Stimulated activated CD8-positive, alpha-beta memory T cell treated with anti-CD3 and anti-CD28 coated beads, Interleukin-4, amount 100 ng/mL, for 4 hours (primary cell): ENCODE measurements at places on chromosomes 6 and 20.

GRCh38 chr6:119280668-119281067 lies 68.9 kb downstream of the MAN1A1 start:
- no peak for DNase-seq

- DNase-seq = peak; percentile 23
Measured at GRCh38 chr6:129748212-129748900, 38.4 kb upstream of the ARHGAP18 start.

- DNase-seq = no peak
Measured at GRCh38 chr6:26104457-26105108, 17.4 kb downstream of the HFE start.

GRCh38 chr6:113654396-113654795 lies 202.7 kb upstream of the MARCKS start:
- no peak for DNase-seq

DNA sequence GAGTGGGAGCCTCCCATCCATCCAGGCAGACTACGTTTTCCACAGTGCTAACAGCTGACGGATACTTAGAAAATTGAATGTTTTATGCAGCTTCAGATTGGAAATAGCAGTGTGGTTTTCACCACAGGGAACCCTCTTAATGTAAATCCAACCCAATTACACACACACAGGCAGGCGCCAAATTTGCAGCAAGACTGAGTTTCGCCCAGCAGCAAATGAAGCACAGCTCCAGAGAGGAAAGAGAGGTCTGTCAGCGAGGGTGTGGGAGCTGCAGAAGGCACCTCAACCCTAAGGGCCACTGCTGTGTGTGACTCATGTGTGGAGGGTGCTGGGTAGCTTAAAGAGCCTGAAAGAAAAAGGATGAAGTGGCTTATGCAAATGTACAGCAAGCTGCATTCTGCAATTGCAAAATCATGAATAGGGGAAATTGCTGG lies 365.7 kb downstream of the MAFB start:
- DNase-seq = no peak

- DNase-seq = no peak
Measured at GRCh38 chr6:170441316-170441715, 111.8 kb downstream of the PSMB1 start.

DNA sequence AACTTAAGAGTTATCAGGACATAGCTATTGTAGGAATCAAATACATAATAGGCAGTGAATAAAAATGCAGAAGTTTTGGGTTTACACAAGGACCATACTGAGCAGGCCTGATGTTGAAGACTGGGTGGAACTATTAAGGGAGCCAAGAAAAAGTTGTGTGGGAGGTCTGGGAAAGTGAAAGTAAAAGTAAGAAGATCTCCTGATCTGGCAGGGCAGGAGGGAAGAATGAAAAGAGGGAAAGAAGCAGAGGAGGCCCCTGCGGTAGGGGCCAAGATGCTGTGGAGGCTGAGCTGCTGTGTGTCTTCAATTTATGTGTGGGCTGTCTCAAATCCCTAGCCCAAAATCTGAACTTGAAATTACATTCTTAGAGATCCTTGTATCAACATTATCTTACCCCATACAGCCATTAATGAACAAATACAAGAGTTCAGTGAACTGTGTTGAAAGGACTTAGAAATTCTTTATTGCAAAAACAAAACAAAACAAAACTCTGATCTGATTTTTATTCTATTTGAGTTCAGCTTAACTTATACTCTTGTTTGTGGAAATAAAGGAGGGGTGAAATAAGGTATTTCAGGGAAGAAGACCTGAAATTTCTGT lies 1183.8 kb downstream of the HACE1 start:
- no peak for DNase-seq

- DNase-seq = no peak
Measured at GRCh38 chr6:161136655-161137054, 137.2 kb downstream of the AGPAT4 start.

DNA sequence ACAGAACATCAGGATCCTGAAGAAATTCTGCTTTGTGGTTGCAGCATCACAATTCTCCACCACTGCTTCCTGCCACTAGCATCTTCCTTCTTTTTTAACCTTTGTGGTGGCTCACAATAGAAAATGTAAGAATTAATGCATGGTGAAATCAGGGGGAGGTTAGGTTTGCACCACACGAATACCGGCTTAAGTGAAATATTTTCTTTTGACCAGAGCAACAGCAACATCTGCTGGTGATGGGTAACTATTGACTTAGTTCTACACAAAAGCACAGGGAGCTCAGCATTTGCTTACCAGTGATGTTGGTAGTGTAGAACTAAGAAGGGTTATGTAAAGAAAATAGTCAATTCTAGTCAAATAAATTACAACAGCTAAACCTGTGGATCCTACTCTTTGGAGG lies 280.5 kb downstream of the SYNE1 start:
- no peak for DNase-seq

DNA sequence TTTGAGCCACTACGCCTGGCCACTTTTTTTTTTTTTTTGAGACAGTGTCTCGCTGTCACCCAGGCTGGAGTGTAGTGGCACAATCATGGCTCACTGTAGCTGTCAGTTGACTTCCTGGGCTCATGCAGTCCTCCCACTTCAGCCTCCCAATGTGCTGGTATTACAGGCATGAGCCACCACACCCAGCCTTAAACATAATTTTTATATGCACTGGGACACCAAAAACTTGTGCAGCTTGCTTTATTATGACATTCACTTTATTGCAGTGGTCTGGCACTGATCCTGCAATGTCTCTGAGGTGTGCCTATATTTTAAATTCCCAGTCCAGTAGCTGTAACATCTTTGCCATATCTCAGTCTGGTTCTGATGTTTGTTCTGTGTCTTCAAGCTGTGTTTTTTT lies 34.7 kb downstream of the KAT14 start:
- no peak for DNase-seq

DNA sequence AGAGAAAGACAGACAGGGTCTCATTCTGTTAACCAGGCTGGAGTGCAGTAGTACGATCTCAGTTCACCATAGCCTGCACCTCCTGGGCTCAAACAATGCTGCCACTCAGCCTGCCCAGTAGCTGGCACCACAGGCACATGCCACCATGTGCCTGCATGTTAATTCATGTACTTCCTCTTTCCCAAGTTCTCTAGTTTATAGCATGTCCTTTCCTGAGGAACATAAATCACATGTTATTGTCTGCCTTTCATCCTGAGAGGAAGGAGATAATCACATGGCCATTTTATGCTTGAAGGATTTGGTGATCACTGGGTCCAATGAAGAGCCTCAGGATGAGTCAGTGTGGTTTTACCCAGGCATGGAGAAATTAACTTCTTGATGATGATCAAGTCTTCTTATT lies 47.9 kb downstream of the COL11A2 start:
- DNase-seq = no peak

DNA sequence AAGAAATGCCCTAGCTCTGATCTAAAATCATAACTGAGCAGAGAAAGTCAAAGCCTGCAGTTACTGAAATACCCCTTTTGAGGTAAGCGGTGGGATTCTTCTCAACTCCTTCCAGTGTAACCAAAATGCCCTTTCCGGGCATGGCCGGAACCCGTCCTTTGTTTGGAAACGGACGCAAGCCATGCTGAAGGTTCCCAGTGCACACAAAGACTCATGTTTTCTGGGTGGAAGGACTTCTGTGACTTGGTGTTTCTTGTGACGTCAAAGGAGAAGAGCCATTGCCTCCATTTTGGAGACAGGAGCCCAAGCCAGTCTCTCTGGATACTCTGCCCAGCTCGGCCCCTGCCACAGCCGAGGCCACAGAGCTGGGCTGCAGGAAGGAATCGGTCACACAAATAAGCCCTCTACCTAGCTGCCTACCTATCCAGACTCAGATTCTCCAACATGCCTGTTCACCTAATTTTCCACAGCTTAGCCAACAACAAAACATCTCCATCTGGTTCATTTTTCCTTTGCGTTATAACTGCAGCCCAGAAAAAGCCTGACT lies 182.8 kb downstream of the TBXT start:
- no peak for DNase-seq

GRCh38 chr20:56765172-56766073 lies 136.3 kb downstream of the TFAP2C start:
- no peak for DNase-seq

GRCh38 chr6:132868057-132868456 lies 53.7 kb downstream of the RPS12 start:
- no peak for DNase-seq

- DNase-seq = no peak
Measured at GRCh38 chr20:4645109-4645508, 76.6 kb upstream of the PRND start.

DNA sequence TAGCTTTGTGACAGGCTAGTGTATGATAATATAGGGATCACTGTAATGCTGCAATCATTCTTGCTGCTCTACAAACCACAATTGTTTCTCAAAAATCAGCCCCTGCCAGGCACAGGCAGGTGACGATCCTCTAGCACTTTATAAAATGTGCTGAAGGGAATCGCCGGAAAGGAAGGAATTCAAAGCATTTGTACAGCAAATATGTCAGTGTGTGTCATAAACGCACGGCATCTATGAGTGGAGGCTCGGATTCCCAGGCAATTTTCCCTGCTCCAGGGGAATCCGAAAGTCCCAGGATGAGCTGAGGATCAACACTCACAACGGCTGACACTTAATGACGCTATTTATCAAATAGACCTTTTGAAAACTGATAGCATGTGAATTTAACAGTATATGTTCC lies 1.4 kb downstream of the PHACTR1 start:
- no peak for DNase-seq

- no peak for DNase-seq
Measured at GRCh38 chr6:162963861-162964260, 236.1 kb downstream of the PACRG start.

DNA sequence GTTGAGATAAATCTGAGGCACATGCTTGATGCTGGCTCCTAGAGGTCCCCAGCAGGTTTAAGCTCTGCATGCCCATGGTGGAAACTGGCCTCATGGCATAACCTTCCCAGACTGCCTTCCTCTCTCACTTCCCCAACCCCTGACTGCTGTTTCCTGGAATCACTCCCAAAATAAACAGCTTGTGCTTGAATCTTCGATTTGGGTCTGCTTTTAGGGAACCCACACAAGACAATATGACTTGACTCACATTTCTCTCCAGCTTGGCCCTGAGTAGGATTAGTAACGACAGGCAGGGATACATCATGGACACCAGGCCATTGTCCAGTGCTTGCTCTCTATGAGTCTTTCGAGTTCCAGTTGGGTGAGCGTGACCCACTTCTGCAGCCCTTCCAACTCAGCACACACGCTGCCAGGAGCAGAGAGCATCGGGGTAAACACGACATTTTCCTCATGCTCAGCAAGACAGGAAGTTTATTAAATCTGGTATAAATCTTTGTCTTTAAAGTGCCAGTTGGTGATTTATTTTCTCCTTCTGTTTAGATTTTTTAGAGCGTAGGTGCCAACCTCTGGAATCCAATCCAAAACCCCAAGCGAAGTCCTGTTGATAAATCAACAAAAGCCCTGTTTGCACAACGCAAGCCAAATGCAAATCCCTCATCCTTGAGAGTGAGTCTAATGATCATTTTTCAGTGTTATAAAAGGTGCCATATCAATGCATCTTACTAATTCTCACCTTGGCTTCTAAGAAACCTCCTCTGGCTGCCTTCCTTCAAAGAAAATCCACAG lies 135.0 kb downstream of the FOXA2 start:
- DNase-seq = no peak

DNA sequence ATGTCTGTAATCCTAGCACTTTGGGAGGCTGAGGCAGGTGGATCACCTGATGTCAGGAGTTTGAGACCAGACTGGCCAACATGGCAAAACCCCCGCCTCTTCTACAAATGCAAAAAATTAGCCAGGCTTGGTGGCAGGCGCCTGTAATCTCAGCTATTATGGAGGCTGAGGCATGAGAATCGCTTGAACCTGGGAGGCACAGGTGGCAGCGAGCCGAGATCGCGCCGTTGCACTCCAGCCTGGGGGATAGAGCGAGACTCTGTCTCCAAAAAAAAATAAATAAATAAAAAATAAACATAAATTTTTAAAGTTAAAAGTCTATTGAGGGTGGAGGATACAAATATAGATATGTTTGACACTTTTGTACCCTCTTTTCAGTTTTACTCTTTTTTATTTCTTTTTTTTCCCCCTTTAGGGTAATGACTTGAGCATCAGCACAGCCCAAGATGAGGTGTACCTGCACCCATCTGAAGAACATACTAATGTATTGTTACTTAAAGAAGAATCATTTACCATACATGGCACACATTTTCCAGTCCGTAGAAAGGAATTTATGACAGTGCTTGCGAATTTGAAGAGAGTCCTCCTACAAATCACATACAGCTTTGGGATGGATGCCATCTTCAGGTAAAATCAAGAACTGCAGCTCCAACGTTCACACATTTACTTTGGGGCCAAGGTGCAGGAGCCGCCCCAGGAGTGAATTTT lies 368.9 kb downstream of the LAMA2 start:
- peak; percentile 13 for DNase-seq

DNA sequence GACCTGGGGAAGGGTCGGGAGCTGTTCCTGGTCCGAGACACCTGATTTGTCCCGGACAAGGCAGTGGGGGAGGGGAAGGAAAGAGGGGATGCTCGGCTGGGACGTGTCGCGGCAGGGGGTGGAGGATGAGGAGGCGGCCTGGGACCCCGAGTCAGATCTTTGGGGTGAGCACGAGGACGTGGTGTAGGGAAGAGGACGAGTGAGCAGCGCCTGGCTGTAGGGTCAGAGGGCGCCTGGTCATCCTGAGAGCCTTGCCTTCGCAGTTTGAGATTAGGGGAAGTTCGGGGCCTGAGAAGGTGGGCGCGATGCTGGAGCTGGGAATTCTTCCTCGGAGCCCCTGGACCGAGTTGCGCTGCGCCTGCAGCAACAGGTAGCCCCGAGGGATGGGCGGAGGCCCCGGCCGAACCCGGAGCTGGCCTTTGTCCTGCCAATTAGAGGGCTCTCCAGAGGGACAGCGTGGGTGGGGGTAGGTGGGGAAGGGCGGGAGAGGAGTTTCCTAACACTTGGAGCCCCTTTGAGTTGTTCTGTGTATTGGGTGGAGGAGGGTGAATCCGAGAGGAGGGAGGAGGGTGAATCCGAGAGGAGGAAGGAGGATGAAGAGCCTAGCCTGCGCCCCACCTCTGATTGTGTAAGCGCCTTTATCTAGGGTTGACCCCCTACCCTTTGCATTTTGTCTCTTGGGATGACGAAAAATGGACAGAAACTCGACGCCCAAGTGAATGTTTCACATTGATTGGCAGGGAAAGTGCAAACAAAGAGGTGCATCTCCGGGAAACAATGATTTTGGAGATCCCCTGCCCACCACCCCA lies 72.0 kb downstream of the SOX4 start:
- no peak for DNase-seq

DNA sequence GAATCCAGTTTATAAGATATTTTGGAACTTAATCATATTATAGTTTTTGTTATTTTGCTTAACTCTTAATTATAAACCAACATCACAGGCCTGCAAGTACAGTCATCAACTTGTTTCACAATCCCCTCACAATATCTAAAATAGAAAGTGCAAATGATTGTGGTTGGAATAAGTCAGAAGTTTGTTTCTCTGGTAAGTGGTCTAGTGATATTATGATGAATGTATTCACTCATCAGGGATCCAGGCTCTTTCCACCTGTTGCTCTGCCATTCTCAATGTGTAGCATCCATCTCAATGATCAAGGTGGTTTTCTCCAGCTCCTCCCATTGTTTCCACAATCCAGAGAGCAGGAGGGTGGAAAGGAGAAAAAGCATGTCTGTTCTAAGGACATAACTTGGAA lies 54.2 kb downstream of the OPN5 start:
- no peak for DNase-seq

- DNase-seq = no peak
Measured at GRCh38 chr6:34536251-34536958, 19.7 kb downstream of the SPDEF start.
